ENCODE measurements at places on chromosomes 11 and 22.

GRCh38 chr22:49803737-49804375 is 23.8 kb downstream of the BRD1 start:
- DNase-seq: no peak

- no peak for DNase-seq
Measured at GRCh38 chr11:1290052-1291040, 19.1 kb downstream of the TOLLIP start.

DNA sequence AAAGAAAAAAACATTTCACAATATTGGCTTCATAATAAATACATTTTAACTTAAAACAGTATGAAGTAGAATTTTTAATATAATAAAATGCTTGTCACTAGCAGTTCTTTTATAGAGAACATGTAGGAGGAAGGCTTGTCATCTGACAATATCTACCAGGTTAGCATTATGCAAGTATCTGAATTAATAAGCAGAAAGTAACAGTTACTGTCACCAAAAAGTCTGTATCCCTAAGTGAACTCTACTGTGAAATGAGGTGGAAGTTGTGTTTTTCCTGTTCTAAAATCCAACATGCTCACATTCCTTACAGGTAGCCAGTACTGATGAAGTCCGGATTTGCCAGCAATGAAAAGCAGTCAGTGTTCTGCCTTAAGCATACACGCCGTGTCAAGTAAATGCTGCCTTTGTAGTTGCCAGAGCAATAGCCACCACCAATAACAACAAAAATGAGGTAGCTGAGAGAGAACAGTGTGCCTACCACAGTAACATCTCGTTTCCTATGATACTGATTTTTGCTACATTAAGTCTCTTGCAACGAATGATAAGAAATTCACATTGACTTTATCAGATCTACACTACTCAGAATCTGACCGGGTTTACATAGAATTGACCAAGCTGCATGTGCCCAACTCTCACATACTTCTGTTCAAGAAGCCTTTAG is 95.5 kb downstream of the SIK3 start:
- no peak for DNase-seq

GRCh38 chr11:134374171-134374570 is 37.9 kb downstream of the B3GAT1 start:
- DNase-seq: no peak

DNA sequence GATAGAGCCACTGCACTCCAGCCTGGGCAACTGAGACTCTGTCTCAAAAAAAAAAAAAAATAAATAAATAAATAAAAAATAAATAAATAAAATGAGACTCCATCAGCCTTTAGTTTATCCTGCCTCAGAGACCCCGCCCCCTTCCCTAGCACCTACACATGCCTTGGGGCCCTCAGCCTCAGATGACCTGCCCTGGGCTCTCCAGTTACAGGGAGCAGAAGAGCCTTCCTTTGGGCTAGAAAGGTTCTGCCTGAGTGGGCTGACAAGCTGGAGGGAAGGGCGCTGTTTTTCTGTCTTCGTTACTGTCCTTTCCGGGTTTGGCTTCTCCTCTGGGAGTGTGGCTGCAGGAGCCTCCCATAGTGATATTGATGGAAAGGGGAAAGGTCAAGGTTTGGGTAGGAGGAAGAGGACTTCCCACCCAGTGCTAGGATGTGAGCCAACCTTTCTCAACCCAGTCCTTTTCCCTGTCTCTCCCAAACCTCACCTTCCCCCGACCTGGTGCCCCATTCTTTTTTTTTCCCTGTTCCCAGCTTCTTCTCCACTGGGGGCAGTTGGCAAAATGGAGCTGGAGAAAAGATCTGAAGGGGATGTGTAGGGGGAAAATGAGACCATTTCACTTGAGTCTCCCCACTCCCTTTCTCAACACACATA is 1.5 kb upstream of the SF3B2 start:
- DNase-seq: no peak

DNA sequence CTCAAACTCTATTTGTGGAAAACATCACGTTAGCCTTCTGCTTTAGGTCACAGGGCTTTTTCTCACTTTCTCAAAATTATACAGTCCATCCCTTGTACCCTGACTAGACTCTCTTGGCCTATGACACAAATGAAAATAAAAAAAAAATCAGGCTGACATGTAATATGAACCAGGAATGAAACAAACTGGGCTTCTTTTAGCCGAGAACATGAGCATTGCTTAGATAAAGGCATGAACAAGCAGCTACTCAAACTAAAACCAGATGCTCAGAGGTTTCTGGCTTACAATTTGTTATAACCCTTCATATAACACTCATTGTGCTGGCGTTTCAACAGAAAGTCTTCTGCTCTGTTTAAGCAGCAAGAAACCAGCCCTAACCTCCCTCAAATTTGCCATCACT is 265.5 kb upstream of the NARS2 start:
- no peak for DNase-seq

DNA sequence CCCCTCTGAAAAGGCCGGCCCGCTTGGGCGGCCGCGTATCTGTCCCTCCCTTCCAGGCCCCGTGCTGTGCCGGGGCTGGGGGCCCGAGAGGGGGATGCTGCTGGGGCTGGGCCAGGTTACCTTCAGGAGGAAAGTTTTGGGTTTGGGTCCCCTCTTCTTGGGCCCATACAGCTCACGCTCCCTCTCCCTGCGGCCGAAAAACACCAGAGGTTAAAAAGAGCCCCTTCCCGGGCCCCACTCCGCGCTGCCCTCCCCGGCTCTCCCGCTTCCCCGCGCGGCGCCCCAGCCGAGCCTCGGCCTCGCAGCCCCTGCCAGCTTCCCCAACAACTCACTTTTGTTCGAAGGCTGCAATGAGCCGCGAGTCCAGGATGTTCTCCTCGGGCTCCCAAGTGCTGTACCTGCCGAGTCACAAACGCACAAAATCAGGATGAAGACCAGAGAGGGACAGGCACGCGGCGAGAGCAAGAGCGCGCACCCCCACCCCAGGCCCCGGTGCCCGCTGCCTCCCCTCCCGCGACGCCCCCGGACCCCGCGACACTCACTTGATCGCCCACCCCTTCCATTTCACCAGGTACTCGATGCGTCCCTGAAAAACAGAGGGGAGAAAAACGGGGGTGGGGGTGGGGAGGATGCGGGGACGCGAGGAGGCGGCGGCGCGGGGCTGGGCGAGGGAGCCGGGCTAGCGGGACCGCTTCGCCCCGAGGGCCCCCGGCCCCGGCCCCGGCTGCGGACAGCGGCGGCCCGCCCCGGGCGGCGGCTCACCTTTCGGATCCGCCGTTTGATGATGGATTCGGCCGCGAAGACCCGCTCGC is 450 bp downstream of the CBX6 start:
- DNase-seq: peak; percentile 21

GRCh38 chr22:17861909-17862308 is 87.6 kb upstream of the BID start:
- no peak for DNase-seq

DNA sequence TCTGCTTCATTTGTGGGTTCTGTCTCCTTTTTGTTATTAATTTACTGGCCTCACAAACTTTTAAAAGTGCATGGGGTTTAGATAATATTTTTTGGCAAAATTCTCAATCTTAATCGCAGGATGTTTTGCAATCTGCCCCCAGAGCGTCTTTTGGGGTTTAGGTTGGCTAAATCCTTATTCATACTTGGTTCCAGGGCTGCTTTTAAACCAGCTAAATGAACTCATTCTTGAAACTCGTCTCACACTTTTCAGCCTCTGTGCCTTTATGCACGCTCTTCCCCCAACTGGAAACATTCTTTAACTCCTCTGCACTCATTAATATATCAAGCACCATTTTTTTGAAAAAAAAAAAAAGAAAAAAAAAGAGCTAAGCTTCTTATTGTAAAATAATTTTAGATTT is 131.7 kb downstream of the KIF18A start:
- DNase-seq: no peak

DNA sequence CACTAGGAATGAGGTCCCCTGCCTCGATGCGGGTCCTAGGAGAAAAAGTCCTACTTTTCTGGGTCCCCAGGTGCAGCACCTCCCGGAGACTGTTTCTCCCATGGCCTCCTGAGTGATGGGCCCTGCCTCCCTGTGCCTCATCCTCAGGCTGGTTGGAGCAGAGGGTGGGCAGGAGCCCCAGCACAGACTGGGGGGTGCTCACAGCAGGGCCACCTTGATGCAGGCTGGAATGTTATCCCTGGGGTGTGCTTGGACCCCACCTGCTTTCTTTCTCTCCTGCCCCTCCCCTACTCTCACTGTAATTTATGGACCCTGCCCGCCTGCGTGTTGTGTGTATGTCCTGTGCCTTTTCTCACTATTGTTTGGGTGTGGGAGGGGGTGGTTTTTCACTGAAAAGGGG is 8.1 kb downstream of the SHISA8 start:
- DNase-seq: no peak

DNA sequence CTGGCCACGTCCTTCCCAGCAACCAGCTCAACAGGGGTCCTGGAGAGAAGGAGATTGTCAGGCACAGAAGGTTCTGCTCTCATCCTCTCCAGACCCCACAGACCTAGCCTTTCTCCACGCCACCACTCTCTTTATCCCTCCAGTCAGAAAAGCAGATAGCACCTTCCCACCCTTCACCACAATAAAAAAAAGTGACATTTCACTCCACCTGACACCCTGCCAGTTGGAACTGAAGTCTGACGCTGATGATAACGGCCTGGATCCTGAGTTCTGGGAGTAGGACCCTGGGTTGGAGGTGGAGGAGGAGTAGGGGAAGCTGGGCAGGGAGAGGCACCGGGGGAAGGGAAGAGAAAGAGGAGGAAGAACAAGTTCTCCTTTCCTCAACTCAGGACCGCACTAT is 127.5 kb upstream of the ANO1 start:
- DNase-seq: no peak

GRCh38 chr11:125300791-125301218 is 136.3 kb downstream of the PKNOX2 start:
- no peak for DNase-seq

- no peak for DNase-seq
Measured at GRCh38 chr11:85951049-85951405, 95.8 kb downstream of the CCDC83 start.

Data from inflammatory macrophage treated with lipopolysaccharide for 4 hours (primary cell).